Stimulated activated CD4-positive, alpha-beta T cell treated with anti-CD3 and anti-CD28 coated beads, Interleukin-2, amount 100 ng/mL, for 48 hours (primary cell): ENCODE measurements at places on chromosomes 2 and 18.

- no peak for DNase-seq
These were observed 45.4 kb upstream of the LRATD1 start for GRCh38 chr2:14587119-14587518.

DNA sequence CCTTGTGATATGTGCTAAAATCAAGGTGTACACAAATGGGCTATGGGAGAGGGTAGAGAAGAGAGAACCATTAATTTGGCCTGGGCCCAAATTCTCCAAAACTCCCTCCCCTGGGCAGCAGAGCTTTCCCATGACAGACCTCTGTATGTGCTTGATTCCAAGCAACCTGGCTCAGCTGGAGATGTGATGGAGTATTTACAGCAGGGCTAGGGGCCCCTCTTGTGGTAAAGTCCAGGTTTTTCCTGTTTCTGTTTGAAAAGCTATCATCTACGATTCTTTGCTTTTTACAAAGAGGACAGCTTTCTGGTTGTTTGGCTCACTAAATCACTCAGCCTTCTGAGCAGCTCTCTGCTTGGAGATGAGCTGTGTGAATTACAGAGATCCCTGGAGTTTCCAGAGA lies 40.3 kb downstream of the KCNS3 start:
- DNase-seq, result no peak

DNA sequence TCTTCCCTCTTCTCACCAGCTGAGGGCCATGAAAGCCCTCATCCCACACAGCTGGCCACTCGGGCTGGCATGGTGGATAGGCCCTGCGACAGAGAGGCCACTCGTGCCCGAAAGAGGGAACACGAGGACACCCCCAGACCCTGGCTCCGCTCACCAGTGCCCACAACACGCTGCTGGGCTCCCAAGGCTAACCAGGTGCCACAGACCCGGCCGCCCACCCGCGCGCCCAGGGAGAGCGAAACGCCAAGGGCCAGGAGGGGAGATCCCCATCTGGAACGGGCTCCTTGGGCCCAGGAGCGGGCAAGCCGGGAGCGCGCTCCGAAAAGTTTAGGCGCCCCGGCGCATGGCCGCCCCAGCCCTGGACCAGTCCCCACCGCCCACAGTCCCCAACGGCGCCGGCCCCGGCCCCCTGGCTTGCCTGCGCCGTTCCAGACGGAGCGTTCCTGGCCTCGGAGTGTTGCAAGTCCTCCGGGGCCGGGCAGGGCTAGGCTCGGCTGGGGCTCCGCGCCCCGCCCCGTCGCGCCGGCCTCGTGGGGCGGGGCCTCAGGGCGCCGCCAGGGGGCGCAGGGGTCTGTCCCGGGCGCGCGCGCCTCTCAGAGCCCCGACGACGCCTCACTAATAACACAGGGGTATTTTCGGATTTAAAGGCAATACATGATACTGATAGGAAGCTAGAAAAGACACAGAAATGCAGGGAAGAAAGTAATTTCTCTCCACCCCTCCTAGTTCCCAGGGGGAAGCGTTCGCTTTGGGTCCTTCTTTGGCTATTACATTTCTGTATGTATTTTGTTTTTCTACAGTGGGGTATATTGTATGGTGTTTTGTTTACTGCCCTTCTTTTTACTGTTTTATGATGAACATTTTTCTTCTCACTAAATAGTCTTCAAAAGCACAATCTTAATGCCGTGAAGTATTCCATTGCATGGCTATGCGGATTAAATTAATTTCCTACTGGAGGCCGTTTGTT lies at the start of gene TMBIM1:
TSS of gene TMBIM1 (minus strand) at position 456 of the 967 bp plus-strand sequence. CDS start 10,362 bp downstream, outside the sequence.
- peak; percentile 73 for DNase-seq

GRCh38 chr2:186968277-186968676 lies 119.3 kb upstream of the ZSWIM2 start:
- no peak for DNase-seq

GRCh38 chr2:206936843-206937230 lies 2.5 kb upstream of the CPO start:
- DNase-seq, result no peak

DNA sequence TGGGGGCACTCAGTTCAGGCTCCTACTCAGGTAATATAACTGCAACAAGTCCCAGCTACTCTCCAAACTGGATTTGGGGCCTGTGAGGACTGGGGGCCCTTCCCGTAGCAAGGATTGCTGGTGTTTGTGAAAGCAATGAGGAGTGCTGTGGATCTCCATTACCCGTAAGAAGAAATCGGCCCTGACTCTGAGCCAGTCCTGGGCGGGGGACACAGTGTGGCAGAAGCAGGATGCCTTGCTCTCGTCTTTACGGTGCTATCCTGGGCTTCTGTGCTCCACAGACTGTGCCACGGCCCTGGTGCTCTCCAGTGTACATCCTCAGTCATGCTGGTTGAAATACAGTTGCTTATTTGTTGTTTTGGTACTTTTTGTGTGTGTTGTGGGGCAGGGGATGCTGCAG lies 172.9 kb downstream of the NDUFA10 start:
- no peak for DNase-seq
